ENCODE measurements at places on chromosomes 1 and 21.

GRCh38 chr1:153397924-153398651 lies 7.2 kb upstream of the S100A8 start:
- no peak for DNase-seq

DNA sequence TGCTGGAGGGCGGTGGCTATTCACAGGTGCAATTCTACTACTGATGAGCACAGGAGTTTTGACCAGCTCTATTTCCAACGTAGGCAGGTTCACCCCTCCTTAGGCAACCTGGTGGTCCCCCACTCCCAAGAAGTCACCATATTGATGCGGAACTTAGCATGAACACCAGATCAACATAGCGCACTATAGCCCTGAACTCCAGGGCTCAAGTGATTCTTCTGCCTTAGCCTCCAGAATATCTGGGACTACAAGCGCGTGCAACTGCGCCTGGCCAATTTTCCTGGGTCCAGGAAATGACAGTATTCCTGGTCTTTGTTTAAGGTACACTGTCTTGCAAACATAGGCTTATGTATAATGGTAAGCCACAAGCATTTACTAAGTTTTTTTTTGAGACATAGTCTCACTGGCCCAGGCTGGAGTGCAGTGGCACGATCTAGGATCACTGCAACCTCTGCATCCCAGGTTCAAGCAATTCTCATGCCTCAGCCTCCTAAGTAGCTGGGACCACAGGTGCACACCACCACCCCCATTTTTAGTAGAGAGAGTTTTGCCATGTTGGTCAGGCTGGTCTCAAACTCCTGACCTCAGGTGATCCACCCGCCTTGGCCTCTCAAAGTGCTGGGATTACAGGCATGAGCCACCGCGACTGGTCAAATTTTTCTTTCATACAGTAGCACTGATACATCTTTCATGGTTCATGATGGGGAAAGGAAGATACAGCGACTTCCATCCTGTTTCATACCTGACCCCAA lies 12.6 kb downstream of the MCL1 start:
- no peak for DNase-seq

- no peak for DNase-seq
These were observed 96.0 kb downstream of the FOXD2 start for GRCh38 chr1:47533793-47534328.

- DNase-seq: no peak
These were observed 5.2 kb downstream of the TTLL10 start for GRCh38 chr1:1178794-1179331.

GRCh38 chr1:109190189-109190588 lies 23.5 kb upstream of the SARS1 start:
- no peak for DNase-seq

Data from right lung (tissue), 10 donors.